ENCODE measurements at places on chromosomes 4 and X. TPM values are rescaled to one million over a fixed set of nuclear protein-coding genes. Genes with fewer than 3 reads are reported as not detected.

SULT1E1 gene
- total RNA-seq, result 1.1 TPM

TRIM61 gene
- 1.1 TPM for total RNA-seq

ANK2 gene
- total RNA-seq, result 5.8 TPM

DUSP21 gene
- not detected for total RNA-seq

CXCL11 gene
- not detected for total RNA-seq
